NCI-H510A treated with DMSO at 0.1 percent for 48 hours (cell line): ENCODE measurements at places on chromosomes 7 and 10.

DNA sequence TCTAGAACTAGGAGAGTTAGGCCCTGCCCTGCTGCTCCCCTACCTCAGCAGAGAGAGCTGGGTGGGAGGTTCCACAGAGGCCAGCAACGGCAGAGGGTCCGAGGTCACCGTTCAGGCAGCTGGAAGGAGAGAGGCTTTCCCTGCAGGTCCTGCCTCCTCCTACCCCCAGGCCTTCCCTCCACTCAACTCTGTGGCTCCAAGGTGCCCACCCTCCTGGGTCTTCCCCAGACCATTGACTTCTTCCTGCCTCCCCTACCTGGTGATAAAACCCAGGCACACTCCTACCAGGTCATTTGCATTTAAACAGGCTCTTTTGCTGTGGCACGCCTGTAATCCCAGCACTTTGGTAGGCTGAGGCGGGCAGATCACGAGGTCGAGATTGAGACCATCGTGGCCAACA lies 515.3 kb upstream of the FOXK1 start:
- DNase-seq, result no peak

DNA sequence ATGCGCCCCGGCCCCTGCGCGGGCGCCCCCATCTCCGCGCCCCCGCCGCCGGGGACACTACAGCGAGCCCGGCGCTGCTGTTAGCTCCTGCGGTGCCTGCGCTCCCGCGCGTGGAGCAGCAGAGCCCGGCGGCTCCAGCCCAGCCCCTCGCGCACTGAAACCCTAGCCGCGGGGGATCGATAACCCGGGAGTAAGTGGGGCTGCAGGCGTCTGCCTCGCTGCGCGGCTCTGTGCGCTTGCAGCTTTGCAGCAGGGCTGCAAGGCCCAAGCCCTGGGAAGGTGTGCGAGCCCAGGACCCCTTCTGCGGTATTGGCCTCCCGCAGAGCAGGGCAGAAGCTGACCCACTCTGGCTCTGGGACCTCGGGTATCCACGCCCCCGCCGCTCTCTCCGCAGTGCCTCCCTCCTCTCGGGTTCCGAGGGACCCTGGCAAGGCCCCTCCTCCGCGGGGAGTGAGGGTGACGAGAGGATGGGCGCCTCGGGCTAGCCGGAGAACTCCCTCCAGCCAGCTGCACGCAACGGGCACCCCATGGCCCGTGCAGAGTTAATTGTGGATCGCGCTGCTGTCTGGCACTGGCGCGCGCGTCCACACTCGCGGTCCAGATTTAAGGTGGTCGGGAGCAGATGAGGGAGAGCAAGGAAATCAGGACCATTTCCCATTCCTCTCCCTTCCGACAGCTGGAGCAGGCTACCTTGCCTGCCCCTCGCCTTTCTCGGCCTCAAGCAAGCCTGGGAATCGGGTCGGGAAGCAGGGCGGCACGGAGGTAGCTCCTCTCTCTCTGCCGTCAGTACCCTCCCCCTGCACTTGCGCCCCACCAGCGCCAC lies 2.1 kb downstream of the SHH start:
- DNase-seq, result no peak

- no peak for DNase-seq
Observed at GRCh38 chr10:30384051-30384674, 35.1 kb upstream of the MTPAP start.

GRCh38 chr7:72429316-72429715 lies 17.2 kb upstream of the CALN1 start:
- DNase-seq, result no peak

DNA sequence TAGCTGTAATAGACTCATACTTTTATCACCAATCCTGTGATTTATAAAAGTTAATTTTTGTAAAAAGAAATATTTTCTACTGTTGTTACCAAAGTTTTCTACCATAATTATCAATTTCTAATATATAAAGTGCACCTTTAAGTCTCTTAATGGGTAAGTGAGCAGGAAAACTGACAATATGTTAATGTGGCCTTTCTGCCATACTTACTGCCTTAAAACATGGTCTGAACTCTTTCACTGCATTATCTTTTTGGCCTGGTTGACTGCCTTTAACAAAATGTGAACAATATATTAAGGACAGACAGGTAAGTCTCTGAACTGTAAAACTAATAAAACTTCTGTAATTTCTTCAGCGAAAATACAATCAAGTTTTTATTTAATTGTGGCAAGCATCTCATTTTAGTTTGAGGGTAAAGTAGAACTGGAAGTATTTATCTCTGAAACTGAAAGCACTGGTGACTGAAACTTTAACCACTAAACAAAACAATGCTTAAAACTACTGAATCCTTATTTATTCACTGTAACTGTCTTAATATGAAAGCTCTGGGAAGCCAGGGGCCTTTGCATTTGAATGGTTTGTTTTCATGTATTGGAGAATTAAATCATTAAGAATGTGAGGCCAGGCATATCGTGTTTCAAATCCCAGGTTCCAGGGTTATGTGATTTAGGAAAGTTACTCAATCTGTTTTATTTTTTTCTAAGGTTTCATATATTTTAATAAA lies 948.8 kb upstream of the POT1 start:
- no peak for DNase-seq

GRCh38 chr7:137142376-137142775 lies 201.2 kb downstream of the PTN start:
- no peak for DNase-seq

GRCh38 chr10:126160571-126160970 lies 227.7 kb downstream of the ADAM12 start:
- DNase-seq, result no peak

DNA sequence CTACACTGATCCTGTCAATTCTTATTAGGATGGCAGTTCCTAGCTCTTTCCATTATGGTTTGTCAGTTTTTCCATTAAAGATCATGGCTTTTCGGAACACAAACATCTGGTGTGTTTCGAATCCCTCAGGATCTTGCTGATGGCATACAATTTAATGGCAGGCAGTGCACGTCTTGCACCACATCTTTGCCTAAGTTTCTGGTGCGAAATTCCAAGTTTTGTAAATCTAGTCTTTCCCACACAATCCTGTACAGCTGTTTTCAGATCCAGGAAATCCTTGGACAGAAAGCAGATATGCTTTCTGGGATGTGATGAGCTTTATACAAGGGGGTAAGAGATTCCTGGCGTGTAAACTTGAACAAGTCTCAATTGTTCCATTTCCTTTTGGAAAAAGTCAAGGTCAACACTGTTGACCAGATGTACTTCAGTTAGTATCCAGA lies 224.3 kb upstream of the PHYHIPL start:
- no peak for DNase-seq

DNA sequence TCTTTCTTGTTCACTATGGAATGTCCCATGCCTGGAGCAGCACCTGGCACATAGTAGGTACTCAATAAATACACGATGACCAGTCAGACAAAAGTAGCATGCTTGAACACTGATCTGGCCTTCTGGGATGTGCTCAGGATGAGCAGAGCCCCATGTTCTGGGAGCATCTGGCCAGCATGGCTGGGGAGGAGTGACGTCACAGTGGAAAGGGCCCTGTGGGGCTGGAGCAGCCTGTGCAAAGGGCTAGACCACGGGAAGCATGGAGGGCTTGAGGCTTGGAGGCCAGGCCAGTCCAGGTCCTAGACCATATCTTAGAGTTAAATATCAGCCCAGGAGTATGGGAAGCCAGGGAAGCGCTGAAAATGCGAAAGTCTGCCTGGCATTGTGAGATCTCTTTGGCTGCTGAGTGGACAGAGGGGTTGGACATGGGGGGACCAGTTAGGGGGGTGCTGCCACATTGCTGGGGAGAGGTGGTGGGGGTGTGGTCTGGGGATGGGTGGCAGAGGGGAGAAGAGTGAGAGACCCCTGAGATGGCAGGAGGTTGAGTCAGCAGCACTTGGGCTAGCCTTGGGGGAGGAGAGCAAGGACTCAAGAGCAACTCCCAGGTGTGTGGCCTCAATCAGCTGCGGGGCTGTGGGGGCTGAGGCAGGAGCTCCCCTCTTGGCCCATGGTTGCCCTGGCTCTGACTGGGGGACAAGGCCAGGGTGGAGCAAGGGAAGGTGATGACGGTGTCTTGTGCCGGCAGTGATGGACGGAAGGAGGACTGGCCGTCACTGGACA lies 34.9 kb downstream of the ZCCHC24 start:
- no peak for DNase-seq

GRCh38 chr7:130912082-130912861 lies 178.3 kb upstream of the KLF14 start:
- DNase-seq, result no peak

GRCh38 chr10:84432891-84433290 lies 104.5 kb downstream of the CCSER2 start:
- no peak for DNase-seq

DNA sequence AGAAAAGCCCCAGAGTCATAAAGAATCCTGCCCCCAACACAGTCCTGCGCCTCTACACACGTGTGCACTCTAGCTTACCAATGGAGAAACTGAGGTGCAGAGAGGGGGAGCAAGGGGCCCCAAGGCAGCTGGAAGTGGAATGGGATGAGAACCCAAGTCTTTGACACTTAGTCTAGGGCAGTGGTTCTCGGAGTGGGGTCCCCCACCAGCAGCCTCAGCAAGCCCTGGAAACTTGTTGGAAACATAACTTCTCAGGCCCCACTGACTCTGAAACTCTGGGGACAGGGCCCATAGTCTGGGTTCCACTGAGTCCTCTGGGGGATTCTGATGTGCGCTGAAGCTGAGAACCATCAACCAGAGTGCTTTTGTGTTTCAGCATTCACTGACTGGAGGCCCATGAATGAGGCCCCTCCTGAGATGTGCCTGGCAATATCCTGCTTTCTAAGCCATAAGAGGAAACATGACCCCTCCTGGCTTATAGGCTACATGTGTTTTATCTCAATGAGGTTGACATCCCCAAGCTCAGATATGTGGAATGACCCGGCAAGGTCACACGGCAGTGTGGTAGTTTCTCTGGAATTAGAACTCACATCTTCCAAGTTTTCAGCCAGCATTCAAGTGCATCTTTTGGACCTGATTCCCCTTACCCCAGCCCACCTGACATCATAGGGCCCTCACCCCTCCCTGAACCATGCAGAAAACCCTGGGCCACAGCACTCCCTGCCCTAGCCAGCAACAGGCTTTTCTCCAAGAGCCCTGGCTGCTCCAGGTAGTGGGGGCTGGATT lies 147.3 kb upstream of the PCBD1 start:
- no peak for DNase-seq

GRCh38 chr10:114874827-114875411 lies 53.3 kb downstream of the FHIP2A start:
- DNase-seq, result no peak

GRCh38 chr7:116534790-116535189 lies 10.0 kb downstream of the CAV1 start:
- no peak for DNase-seq

DNA sequence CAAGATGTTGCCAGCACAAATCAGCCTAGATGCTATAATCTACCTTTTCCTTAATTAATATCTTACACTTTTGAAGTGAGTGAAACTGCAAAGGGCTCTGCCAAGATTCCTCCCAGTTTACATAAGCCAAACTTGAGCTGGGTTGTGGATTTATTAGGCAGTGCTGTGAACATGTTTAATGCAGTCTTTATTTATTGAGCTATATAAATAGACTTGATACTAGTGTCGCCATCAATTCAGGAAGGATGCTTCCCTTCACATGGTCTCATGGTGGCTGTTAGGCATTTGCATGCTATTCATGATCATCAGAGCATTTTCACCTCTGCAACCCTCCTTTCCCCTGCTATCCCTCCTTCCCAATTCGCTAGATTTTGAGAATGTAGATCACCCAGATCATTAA lies 40.2 kb downstream of the PLEKHS1 start:
- DNase-seq, result no peak

DNA sequence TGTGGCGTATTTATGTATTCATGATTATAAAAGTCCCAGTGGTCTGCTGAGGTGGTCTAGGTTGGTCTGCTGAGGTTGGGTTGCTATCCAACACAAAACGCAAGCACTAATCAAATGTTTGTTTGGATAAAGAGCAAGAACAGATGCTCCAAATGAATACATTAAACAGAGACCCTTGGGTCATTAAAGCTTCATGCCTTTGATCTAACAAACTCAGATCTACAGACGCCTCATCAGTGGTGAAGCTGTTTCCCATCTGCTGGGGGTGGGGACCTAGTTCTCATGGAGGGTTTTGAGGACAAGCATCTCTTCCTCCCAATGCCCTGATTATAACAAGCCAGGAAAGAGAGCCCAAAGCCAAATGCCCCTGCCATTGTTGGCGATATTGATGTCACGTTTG lies 786.7 kb downstream of the NRG3 start:
- DNase-seq, result peak; percentile 13

- no peak for DNase-seq
Observed at GRCh38 chr10:111083222-111084095, 6.6 kb downstream of the ADRA2A start.

DNA sequence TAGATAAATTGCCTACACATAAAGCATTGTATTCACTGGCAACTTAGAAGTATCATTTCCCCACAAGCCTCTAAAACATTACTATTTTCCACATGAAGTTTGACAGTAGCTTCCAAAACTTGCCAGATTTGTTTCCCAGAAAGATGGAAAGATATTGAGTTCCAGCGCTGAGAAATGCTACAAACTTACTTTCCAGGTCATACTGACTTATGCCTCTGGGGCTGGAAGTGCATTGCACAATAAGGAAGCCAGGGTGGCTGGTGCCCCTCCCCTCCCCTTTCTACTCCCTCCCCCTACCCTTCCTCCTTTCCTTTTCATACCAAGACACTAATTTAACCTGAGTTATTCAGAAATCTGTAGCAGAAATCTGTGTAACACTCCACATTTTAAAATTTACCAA lies 212.6 kb downstream of the WDR37 start:
- DNase-seq, result no peak

DNA sequence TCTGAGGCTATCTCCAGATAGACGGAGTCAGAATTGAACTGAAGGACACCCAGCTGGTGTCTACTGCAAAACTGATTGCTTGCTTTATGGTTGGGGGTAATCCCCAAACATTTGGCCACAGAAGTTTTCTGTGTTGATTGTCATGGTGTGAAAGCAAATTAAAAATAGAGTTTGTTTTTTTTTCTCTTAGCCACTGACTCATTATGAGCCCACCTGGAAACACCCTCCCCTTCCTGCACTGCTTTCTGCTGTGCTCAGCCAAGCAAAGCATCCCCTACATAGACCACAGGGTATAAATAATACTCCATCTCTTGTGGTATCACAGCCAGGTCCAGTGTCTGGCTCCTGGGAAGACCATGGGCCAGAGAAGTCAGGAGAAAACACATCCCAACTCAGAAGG lies 6.5 kb upstream of the VWC2 start:
- no peak for DNase-seq

DNA sequence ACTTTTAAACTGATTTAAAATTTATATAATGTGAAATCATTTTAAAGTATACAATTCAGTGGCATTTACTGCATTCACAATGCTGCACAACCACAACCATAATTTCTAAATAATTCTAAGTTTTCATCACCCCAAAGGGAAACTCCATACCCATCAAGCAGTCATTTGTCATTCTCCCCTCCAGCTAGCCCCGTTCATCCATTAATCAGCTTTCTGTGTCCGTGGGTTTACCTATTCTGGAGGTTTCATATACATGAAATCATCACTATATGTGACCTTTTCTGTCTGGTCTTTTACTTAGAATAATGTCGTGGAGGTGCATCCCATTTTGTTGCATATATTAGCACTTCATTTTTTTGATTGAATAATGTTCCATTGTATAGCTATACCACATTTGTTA lies 214.1 kb downstream of the ADK start:
- DNase-seq, result no peak
